ENCODE measurements at places on chromosomes 11 and 22.

- DNase-seq, result no peak
Measured at GRCh38 chr11:11871991-11872401, 30.2 kb downstream of the USP47 start.

GRCh38 chr11:79208126-79208525 is 232.7 kb downstream of the TENM4 start:
- no peak for DNase-seq

- no peak for DNase-seq
Measured at GRCh38 chr11:19595840-19596751, 116.5 kb upstream of the NAV2 start.

- no peak for DNase-seq
Measured at GRCh38 chr11:116610190-116610589, 162.6 kb downstream of the BUD13 start.
